ENCODE measurements at places on chromosomes 7 and 10. TPM values are rescaled to one million over a fixed set of nuclear protein-coding genes. Genes with fewer than 3 reads are reported as not detected.

DNA sequence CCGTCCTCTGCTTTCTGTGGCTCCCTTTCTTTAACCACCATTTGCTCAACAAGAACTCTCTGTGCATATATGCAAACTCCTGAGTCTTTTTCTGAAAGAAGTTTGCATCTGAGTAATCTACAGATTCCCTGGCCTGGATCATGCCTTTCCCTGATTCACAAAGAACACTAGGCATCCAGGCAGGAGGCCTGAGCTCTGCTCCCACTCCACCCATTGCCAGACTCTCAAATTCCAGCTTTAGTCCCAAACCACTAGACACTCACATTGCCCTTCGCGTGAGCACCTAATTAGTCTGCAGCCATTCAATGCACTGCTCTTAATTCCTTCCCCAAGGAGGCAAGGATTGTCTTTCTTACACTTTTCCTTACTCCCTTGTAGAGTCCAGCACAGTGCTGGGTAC lies 60.9 kb downstream of the ABCC2 start:
- no peak for DNase-seq

DNA sequence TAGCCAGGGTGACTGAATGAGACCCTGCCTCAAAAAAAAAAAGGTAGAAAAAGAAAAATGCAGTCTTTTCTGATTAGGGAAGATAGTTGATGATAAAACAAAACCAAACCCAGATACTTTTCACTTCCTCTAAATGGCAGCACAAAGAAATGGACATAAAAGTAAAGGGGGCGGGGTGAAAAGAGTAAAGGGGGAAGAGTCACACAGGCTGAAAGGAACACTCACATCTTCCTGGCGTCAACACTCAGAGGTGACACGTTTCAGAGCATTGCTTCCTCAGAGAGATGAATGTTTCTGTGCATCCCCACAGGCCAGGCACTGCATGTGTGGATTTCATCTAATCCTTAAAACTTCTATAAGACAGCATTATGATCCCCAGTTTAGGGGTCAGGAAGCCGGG lies 81.2 kb downstream of the HIPK2 start:
- DNase-seq, result no peak

- DNase-seq, result no peak
Measured at GRCh38 chr10:80540981-80541750, 3.5 kb downstream of the SH2D4B start.

- DNase-seq, result no peak
Measured at GRCh38 chr10:71667387-71667752, 52.2 kb downstream of the C10orf105 start.

GRCh38 chr10:13924040-13924725 lies 337.4 kb downstream of the PRPF18 start:
- peak; percentile 86 for DNase-seq

GRCh38 chr10:110681023-110681681 lies 37.0 kb downstream of the RBM20 start:
- no peak for DNase-seq

- DNase-seq, result no peak
Measured at GRCh38 chr7:16652240-16652583, 6.2 kb downstream of the BZW2 start.

GRCh38 chr10:56633876-56634452 lies 272.9 kb upstream of the ZWINT start:
- DNase-seq, result no peak

DNA sequence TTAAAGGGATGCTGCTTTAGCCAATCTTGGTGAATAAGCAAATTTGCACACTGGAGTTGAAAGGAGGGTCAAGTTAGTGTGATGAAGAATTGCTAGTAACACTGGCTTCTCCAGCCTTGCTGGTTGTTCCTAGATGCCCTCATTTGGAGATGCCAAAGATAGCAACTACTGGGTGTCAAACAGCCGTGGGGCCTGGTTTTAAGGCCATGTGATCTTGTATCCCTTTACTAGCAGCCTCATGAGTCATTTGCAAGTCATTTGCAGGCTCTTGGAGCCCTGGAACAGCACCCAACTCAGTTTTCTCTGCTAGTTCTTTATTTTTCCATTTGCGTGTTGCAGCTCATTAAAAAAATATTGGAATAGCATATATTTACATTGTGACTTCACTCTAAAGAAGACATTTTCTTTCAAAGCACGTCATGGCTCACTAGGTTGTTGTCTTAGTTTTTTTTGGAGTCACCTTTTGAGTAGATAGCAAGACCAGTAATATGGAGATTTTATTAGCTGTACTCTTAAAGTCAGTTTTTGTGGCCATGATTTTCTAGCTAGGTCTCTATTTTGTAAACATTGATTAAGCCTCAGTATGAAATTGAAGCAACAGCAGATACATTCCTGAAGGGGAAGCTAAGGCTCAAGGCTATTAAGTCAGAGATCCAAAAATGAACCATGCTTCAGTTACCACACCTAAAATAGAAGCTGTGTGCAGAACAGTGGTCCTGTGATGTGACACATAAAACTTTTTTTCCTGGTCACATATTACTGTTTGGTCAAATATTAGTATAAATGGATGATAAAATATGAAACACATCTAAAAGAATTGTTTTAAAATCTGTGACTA lies 1.3 kb downstream of the LSMEM1 start:
- no peak for DNase-seq

- DNase-seq, result no peak
Measured at GRCh38 chr7:31373337-31374289, 33.1 kb upstream of the NEUROD6 start.

GRCh38 chr10:29946953-29947700 lies 112.3 kb downstream of the JCAD start:
- peak; percentile 74 for DNase-seq

LOXL4 gene
- 41.0 TPM for polyA plus RNA-seq

MASTL gene
- polyA plus RNA-seq, result 4.6 TPM

SDK1 gene
- 2.2 TPM for polyA plus RNA-seq

FZD8 gene
- 0.55 TPM for polyA plus RNA-seq

Measured in AG04450 (cell line).